ENCODE measurements at places on chromosomes 7 and 10.

DNA sequence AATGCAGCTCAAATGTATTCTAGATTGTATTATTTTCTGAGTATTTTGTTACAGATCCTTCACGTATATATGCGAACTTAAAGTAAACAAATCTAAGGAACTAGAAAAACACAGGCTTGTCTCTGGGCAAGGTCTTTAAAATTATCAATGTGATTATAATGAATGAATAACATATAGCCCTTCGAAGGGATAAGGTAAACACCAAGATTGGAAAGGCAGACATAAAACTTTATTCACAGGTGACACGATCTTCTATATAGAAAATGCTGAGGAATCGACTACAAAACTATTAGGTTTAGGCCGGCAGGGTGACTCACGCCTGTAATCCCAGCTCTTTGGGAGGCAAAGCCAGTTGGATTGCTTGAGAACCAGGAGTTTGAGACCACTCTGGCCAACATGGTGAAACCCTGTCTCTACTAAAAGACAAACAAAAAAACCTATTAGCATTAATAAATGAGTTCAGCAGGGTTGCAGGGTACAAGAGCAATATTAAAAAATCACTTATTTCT lies 80.4 kb downstream of the CNNM2 start:
- no peak for DNase-seq

GRCh38 chr10:30422151-30422695 lies 11.8 kb upstream of the MAP3K8 start:
- DNase-seq: no peak

DNA sequence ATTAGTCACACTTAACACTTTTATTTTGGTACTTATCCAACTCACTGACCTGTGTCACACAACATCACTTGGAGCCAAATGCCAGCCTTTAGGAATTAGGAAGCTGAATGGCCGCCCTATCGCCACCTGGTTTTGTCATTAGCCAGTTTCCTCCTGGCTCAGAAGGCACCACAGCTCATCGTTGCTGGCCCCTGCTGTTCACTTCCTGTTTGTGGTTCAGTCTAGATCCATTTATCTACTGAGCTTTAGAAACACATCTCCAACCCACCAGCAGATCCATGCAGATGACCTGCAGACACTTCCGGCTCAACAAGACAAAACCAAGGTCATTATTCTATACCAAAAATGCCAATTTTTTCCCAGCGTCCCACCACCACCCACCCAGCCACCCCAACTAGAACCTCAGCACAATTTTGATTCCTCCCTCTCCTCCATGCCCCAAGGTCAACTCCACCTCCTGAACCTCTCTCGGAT lies 193.5 kb upstream of the NEBL start:
- no peak for DNase-seq

GRCh38 chr7:149772956-149773434 lies 393 bp downstream of the ZNF467 start:
- peak; percentile 9 for DNase-seq

GRCh38 chr10:7000061-7000460 lies 410.8 kb downstream of the SFMBT2 start:
- no peak for DNase-seq

GRCh38 chr7:105173586-105173985 lies 159.6 kb downstream of the KMT2E start:
- DNase-seq: no peak

DNA sequence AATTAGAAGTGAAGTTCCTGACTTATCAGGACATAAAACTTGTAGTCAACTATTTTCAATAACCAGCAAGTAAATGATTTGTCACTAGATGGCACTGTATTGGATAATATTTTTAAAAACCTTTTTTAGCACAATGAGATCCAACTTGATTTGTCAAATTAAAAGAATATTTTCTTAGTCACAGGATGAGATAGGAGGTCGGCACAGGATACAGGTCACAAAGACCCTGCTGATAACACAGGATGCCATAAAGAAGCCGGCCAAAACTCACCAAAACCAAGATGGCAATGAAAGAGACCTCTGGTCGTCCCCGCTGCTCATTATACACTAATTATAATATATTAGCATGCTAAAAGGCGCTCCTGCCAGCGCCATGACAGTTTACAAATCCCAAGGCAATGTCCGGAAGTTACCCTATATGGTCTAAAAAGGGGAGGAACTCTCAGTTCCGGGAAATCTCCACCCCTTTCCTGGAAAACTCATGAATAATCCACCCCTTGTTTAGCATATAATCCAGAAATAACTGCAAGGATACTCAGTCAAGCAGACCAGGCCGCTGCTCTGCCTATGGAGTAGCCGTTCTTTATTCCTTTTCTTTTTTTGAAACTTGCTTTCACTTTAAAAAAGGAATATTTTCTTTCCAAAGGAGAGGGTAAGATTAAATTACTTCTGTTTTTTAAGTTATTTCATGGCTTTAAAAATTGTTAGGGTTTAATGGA lies 255.7 kb upstream of the MKLN1 start:
- DNase-seq: no peak

- DNase-seq: no peak
Observed at GRCh38 chr7:155224116-155224811, 73.4 kb upstream of the INSIG1 start.

DNA sequence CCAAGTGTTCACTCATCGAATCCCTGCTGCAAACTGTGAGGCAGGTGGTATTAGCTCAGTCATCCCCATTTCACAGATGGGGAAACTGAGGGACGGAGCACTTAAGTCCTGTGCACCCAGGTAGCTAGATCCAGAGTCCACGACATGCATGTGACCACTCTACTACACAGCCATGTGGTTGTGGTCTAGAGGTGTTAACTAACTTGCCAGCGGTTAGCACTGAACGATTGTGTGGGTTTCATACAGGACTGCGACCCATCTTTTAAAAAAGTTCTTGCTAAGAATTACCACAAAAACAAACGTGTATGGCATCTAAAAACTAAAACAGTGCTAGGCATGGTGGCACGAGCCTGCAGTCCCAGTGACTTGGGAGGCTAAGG lies 16.1 kb upstream of the ABCC2 start:
- DNase-seq: no peak

GRCh38 chr7:152544971-152545619 lies 109.3 kb upstream of the KMT2C start:
- DNase-seq: no peak

DNA sequence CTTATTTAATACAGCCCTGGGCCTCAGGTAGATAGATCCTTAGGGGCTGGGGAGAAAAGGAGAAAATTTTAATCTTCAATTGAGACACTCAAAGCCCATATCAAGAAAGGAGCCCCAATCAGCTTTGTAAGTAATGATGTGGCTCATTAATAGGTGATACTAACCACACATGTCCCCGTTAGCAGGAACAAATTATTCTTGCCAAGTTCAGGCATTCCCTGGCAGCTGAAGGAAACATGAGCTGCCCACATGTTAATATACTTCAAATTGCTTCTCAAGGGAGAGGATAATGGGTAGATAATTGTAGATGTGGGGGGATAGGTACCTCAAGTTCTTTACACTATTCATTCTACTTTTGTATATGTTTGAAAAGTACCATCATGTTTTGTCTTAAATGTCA lies 14.5 kb downstream of the IFIT5 start:
- no peak for DNase-seq

- DNase-seq: no peak
Observed at GRCh38 chr10:114577133-114577532, 80.9 kb downstream of the ABLIM1 start.

- DNase-seq: no peak
Observed at GRCh38 chr7:31872545-31873370, 185.7 kb downstream of the PPP1R17 start.

DNA sequence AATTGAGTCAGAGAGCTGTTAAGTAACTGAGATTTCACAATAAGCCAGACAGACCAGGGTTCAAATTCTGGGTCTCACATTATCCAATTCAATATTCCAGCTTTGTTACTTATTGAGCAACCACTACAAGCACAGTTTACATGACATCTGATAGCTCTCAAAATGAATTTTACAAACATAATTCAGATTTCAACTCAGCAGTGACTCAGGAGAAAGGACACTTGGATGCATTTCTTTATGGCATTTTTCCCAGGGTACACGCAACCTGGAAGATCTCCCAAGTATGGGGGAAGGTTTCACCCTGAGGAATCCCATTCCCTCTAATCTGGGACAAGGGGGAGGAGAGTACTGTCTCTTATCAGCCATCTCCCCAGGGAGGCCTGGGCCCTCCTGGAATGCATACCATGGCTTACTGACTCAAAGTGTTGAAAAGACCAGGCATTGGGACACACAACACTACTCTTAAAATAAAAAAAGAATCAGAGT lies 102.4 kb downstream of the CFTR start:
- no peak for DNase-seq

DNA sequence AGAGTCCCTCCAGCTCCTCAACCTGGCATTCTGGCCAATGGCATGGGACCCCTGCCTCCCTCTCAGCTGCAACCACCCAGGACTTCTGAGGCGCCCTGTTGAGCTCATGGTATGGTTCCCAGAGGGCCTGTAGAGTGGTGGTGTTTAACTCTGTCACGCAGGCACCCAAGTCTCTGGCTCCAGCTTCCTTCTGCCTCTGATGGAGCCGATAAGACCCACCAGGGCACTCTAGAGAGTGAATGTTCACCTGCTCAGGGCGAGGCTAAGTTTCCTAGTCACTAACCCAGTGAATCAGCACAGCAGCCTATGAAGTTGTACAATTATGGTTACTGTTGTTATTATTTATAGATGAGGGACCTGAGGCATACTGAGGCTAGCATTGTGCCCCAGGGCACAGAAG lies 120.4 kb downstream of the ZMIZ1 start:
- no peak for DNase-seq

DNA sequence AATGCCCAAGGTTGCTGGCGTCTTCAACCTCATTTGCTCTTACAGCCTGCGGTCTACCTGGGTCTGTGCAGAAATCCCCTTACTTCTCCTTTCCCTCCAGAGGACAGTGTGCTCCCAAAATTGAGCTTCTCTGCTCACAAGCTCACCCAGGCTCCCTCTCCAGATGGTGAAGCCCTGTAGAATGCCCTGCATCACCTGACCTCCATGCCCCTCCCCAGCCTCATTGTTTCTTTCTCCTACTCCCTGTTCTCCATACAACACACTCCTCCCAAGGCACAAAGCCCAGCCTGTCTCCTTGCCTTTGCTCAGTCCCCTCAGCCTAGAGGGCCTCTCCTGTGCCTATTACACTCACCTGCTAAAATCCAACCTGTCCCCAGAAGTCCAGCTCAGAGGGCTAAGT lies 3.5 kb downstream of the CRHR2 start:
- no peak for DNase-seq

DNA sequence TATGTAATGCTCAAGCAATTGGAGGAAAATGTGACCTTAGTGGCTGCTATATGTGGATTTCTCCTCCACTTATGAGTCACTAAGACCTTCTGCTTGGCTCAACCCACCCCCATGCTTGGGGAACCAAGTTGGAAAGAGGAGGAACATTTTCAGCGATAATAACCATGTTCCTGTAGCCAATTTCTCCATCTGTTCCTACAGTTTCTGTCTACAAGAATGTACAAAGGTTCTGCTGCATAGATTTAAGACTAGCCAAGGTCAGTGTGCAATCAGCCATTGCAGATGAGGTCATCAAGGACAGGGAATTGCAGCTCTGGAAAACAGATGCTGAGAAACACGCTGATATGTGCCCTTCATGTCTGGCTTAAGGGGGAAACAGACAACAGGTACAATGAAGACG lies 5.6 kb upstream of the NRCAM start:
- DNase-seq: no peak

DNA sequence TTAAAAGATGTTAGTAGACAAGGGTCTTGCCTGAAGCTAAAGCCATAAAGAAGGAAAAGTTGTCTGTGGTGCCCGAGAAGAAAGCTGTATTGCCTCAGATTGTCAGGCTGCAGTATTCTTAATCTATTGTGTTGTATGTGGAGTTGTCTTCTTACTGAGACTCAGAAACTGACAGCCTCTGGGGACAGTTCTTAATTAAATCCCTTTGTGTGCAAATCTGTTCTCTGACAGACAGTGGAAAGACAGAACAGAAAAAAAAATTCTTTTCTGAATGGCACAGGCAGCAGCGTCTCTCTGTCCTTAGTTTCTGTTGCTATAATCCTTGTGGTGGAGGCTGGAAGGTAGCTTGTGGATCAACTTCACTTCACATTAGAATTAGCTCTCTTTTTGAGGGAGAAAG lies 16.8 kb downstream of the VWC2 start:
- DNase-seq: no peak

GRCh38 chr7:45568536-45569289 lies 5.5 kb upstream of the ADCY1 start:
- DNase-seq: no peak

DNA sequence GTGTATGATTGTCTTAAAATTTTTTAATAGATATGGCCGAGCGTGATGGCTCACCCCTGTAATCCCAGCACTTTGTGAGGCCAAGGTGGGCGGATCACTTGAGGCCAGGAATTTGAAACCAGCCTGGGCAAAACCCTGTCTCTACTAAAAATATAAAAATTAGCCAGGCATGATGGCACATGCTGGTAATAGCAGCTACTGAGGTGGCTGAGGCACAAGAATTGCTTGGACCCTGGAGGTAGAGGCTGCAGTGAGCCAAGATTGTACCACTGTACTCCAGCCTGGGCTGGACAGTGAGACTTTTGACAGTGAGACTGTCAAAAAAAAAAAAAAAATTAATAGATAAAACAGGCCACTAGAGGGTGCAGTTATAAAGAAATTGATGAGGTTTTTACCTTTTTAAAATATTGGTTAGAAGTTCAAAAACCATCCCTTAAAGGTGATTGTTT lies 20.5 kb downstream of the NOM1 start:
- no peak for DNase-seq

- DNase-seq: no peak
Observed at GRCh38 chr10:100374200-100374655, 27.2 kb downstream of the SCD start.

GRCh38 chr7:29619848-29620555 lies 56.4 kb downstream of the PRR15 start:
- DNase-seq: no peak

All from stimulated activated CD4-positive, alpha-beta T cell treated with anti-CD3 and anti-CD28 coated beads, Interleukin-4, amount 100 ng/mL, for 4 hours (primary cell).